Astrocyte of the spinal cord (primary cell): ENCODE measurements at places on chromosomes 16 and 17.
A peak's percentile ranks its signal among the peaks of the same experiment; 100 is the strongest.

DNA sequence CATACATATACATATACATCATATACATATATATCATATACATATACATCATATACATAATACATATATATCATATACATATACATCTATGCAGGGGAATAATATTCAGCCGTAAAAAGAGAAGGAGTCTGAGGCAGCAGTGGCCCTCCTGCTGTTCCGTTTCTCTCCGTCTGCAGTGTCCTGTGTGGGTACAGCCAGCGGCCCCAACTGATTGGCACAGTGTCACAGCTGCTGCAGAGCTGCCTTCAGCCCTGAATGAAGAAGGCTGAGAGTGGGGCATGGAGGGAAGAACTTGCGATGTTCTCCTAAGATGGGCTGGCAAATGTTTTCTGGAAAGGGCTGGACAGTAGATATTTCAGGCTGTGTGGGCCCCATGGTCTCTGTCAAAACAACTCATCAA lies 146.9 kb downstream of the SNX29 start:
- no peak for DNase-seq

GRCh38 chr17:29575511-29576213 lies 7.2 kb downstream of the TP53I13 start:
- DNase-seq: no peak

DNA sequence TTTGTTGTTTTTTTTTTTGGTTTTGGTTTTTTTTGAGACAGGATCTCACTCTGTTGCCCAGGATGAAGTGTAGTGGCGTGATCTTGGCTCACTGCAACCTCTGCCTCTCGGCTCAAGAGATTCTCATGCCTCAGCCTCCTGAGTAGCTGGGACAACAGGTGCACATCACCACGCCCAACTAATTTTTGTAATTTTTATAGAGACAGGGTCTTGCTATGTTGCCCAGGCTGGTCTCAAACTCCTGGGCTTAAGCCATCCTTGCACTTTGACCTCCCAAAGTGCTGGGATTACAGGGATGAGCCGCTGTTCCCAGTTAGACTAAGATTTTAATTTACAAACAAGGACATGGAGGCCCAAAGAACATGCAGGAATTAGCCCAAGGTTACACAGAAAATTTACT lies 91.8 kb upstream of the NOL11 start:
- no peak for DNase-seq

GRCh38 chr17:61389670-61390478 lies 9.8 kb upstream of the TBX2 start:
- DNase-seq: no peak

GRCh38 chr17:3573246-3574100 lies 15.9 kb upstream of the TRPV3 start:
- no peak for DNase-seq

GRCh38 chr17:45101546-45101882 lies 30.8 kb downstream of the PLCD3 start:
- DNase-seq: no peak

DNA sequence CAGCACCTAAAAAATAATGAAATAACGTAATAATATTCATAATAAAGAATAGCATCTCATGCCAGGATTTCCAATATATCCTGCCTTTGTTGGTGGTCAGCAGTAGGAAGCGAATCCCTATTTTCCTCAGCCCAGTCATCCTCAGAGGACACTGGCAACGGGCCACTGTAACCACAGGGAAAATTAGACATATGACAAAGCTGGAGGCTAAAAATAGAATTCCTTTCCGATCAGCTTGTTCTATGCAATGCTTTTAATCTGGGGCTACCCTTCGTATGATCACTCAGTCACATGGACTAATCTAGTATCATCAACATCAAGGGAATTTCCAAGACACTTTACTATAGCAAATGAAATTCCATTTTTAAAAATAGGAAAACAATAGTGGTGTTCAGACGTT lies 246.9 kb upstream of the KCNJ16 start:
- peak; percentile 57 for DNase-seq

DNA sequence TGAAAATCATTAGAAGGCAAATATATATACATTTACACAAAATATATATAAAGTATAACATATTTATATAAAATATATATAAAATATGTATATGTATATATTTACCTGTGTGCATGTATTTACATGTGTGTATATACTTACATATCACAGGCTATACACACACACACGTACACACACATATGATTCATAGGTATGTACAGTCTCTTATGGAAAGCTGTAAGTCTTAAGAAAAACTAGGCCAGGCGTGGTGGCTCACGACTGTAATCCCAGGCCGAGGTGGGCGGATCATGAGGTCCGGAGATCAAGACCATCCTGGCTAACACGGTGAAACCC lies 14.7 kb downstream of the TOM1L2 start:
- DNase-seq: no peak
